ENCODE measurements at places on chromosomes 5 and 9.

- DNase-seq: no peak
Measured at GRCh38 chr5:40396317-40396716, 283.4 kb upstream of the PTGER4 start.

DNA sequence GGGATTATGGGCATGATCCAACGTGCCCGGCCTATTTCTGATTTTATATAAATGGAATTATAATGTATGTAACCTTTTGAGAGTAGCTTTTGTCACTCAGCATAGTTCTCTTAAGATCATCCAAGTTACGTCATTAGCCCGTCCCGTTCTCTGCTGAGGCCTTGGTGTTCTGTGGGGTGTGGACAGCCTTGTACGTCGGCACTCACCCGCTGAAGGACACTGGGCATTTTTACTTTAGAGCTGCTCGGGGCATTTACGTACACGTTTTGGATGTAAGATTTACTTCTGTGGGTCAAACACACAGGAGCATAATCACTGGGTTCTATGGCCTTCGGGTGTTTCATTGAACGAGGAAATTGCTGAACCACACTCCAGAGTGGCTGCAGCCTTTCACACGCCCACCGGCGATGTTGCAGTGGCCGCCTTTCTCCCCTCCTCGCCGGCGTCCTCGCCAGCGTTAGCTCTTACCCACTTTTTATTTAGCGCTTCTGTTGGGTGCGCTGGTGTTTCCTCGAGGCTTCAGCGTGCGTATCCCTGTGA lies 101.8 kb downstream of the EHMT1 start:
- DNase-seq: no peak

DNA sequence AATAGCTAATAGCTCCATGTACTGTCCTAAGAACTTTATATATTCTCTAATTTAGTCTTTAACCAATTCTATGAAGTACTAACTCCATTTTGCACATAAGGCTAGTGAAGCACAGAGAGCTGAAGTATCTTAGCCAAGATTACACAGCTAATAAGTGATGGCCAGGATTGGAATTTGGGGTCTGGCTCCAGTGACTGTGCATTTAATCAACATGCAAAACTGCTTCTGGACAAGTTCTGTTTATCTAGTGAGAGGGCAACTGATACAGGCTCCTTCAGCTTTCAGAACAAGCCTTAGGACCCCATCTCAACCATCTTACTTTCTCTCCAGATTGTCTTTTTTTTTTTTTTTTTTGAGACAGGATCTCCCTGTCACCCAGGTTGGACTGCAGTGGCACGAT lies 21.3 kb downstream of the SLC25A25 start:
- no peak for DNase-seq

DNA sequence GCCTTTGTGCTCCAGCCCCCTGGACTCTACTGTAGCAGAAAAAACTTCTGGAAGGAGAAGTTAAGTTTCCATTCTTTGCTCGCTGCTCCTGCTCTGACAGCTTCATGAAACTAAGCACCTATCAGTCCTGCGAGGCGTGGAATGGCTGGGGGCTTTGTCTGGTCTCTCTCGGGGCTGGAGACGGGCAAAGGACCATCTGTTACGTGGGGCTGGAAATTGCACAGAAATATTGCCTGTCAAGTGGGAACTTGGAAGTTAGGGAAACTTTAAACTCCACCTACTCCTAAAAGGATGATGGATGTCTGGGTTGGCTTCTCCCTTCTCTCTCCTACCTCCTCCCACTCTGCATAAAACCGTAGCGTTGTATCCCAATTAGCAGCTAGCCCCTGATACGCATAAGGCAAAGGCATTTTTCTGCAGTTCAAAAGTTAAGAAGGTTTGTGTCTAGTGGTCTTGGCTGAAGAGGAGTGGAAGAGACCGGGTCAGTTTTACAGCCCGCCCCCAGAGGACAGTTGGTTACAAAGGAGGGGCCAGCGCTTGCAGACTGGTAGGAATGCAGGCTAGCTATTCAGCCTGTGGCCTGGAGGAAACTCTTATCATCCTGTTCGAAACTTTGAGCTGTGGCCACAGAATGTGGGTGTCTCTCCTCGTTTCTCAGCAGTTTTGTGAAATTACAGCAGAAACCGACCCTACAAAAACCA lies 1.3 kb downstream of the FBXL7 start:
- DNase-seq: peak; percentile 75

GRCh38 chr5:38403406-38403805 lies 145.0 kb downstream of the EGFLAM start:
- peak; percentile 51 for DNase-seq

- DNase-seq: no peak
Measured at GRCh38 chr9:135490166-135490870, 10.2 kb upstream of the MRPS2 start.

GRCh38 chr5:27474047-27474309 lies 435.6 kb upstream of the CDH9 start:
- DNase-seq: no peak

GRCh38 chr5:180960209-180960608 lies 28.4 kb upstream of the BTNL3 start:
- no peak for DNase-seq

DNA sequence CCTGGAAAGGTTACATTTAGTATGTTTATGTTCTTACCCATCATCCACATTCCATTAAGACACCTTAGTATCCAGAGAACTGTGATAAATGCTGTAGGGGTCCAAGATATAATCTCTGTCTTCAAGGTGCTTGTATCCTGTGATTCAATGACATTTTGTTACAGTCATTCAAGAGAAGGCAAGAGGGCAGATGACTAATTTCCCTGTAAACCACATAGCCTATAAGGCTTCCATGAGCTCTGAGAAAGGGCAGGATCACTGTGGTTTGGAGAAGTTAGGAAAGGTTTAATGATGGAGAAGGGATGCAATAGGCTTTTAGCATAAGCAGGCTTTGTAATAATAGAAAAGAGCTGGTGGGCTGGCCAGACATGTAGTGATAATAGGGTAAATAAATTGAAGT lies 40.0 kb downstream of the PAPPA start:
- peak; percentile 84 for DNase-seq

DNA sequence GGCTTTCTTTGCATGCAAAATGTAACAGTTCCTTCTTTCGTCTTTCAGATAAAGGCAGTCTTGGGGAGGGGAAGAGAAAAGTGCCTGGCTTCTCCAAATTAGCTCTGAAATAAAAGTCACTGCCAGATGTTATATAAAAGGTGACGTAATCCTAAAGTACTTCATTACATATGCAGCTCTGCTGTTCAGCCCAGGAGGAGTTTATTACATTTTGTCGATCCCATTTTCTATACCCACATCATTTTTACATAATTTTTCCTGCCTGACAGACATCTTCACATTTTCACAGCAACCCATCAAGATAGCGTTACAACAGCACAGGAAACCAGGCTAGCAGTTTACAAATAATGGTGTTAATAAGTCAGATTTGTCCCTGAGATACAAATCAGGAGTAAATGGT lies 86.7 kb upstream of the SLC30A5 start:
- peak; percentile 28 for DNase-seq

DNA sequence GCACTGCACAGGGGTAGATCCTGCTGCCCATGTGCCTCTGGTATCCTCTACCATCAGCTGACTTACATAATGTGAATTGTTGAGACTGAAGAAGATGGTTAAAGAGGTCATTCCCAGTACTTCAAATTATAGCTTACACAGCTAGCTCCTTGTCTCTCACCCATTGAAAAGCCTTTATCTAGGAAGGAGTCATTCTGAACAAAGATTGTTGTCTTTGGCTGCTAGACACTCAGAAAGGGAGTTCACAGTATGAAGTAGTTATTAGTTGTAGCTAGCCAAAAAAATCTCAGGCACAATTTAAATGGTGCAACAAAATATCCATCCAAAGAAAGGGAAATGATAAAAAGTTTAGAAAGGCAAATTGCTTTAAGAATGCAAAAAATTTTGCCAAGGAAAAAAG lies 102.0 kb upstream of the NREP start:
- DNase-seq: peak; percentile 34

- no peak for DNase-seq
Measured at GRCh38 chr9:108755979-108756378, 99.8 kb downstream of the ACTL7B start.

- DNase-seq: no peak
Measured at GRCh38 chr5:116032991-116033390, 719 bp downstream of the ARL14EPL start.

DNA sequence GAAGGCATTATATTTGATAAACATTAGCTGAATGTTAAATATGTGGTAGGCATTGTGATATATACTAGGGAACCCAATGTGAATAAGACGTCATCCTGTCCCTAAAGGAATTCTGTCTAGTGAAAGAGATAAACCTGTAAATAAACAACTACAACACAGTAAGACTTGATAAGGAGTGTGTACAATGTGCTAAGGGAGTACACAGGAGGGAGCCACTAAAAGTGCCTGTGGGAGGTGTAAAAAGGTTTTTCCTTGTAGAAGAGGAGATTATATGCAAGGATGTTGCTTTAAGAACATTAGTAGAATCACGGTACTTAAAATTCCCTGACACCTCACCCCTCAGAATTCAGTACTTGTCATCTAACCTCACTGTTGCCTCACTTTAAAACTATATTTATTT lies 91.7 kb downstream of the KIAA0825 start:
- DNase-seq: no peak

GRCh38 chr9:122051351-122052321 lies 41.5 kb downstream of the TTLL11 start:
- peak; percentile 84 for DNase-seq

DNA sequence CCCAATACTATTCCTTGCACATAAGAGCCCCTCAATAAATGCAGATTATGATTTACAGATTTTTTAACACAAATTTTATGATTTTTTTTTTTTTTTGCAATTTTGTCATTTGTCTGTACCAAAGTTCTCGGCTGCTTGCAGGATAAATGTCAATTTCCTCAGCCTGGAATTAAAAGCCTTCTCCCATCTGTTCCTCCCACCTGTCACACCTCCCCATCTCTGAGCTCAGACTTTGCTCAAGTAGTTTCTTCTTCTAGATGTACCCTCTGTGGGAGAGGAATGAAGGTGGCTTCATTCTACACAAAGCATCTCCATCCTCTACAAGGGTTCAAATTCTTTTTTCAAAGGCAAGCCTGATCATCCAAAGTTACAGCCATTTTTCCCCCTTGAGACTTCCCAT lies 153.7 kb upstream of the GRAMD2B start:
- no peak for DNase-seq

DNA sequence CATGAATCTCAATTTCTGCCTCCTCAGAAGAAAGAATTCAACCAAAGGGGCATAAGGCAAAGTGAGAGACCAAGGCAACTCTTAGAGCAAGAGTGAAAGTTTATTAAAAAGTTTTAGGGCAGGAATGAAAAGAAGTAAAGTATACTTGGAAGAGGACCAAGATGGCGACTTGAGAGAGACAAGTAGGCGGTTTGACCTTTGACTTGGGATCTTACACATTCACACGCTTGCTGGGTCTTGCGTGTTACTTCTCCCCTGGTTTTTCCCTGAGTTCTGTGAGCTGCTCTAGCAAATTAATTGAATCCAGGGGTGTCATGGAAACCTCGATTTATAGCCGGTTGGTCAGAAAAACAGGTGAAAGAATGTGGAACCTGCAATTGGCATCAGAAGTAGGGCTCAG lies 7.0 kb downstream of the ZNF346 start:
- no peak for DNase-seq

- DNase-seq: no peak
Measured at GRCh38 chr9:35793461-35793860, 2.1 kb downstream of the NPR2 start.
